ENCODE measurements at places on chromosomes 2 and 18.

GRCh38 chr18:46590103-46590502 is 66.9 kb downstream of the LOXHD1 start:
- DNase-seq, result no peak

DNA sequence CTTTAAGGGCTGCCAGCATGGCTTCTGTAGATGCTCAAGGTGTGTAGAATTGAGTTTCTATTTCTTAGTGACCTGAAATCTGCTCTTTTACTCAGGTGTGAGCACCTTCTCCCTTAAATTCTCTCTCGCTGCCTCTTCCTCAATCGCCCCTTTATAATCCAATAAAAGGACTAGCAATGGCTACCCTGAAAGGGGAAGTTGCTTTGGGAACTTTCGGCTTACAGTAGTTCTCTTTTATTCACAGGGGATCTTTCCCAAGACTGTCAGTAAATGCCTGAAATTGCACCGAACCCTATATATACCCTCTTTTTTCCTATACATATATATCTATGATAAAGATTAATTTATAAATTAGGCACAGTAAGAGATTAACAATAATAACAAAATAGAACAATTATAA is 121.8 kb downstream of the ACTR3 start:
- DNase-seq, result no peak

GRCh38 chr18:57249179-57249578 is 102.3 kb downstream of the BOD1L2 start:
- no peak for DNase-seq

DNA sequence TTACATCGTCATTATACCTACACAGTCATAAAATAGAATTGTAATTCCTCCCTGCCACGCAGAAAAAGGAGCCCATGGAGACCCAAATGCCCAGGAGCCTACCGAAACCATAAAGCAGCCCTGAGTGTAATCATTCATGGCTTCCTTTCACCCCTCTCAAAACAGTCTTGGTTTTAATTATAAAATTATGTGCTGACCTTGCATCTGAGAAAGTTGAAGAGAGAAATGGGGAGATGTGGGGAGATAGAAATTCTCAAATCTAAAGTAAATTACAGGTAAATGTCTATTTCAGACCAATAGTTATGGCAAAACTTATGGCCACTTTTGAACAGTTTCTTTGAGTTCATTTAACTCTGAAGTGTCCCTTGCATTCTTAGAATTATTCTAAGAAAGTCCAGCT is 1068.8 kb downstream of the BCL11A start:
- DNase-seq, result no peak

- no peak for DNase-seq
Observed at GRCh38 chr2:74739129-74739528, 85.1 kb downstream of the SEMA4F start.

GRCh38 chr18:78448106-78448505 is 531.5 kb upstream of the SALL3 start:
- no peak for DNase-seq

Data from glutamatergic neuron (in vitro differentiated cells).